ENCODE measurements at places on chromosomes 1 and 21.

GRCh38 chr1:190274721-190275120 is 202.9 kb downstream of the BRINP3 start:
- no peak for DNase-seq

GRCh38 chr1:923131-923990 is at the start of gene SAMD11:
SAMD11 (plus strand) TSS chr1:923923; CDS start chr1:924432, 509 bp downstream.
- peak; percentile 83 for DNase-seq

DNA sequence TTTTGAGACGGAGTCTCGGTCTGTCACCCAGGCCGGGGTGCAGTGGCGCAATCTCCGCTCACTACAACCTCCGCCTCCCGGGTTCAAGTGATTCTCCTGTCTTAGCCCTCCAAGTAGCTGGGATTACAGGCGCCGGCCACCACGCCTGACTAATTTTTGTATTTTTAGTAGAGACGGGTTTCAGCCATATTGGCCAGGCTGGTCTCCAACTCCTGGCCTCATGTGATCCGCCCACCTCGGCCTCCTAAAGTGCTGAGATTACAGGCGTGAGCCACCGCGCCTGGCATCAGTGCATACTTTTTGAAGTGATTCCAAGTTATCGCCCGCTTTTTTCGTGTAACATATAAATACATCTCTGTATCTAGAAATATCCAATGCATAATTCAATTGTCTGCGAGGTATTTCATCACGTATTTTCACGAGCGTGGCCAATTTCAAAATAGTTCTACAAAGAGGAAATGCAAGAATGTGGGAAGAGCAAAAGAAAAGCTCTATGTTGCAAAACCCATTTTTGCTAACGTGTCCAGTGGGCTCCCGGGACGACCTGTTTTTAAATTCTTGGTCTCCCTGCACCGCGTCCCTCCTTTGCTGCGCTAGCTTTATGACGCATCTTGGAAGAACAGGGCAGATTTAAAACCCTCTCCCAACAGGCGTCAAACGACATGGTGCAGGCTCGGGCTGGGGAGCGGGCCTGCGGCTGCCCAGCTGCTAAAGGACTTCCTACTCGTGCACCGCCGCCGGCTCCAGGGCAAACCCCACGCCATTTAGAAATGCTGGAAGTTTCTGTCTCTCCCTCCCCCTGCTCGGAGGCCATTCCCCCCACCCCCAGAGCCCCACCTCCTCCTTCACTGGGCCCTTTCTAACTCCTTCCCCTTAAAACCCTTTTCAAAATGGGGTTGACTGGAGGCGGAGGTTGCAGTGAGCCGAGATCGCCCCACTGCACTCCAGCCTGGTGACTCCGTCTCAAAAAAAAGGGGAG is 923 bp upstream of the IFNGR2 start:
- peak; percentile 59 for DNase-seq

GRCh38 chr1:62355095-62355494 is 35.9 kb upstream of the KANK4 start:
- DNase-seq, result no peak

DNA sequence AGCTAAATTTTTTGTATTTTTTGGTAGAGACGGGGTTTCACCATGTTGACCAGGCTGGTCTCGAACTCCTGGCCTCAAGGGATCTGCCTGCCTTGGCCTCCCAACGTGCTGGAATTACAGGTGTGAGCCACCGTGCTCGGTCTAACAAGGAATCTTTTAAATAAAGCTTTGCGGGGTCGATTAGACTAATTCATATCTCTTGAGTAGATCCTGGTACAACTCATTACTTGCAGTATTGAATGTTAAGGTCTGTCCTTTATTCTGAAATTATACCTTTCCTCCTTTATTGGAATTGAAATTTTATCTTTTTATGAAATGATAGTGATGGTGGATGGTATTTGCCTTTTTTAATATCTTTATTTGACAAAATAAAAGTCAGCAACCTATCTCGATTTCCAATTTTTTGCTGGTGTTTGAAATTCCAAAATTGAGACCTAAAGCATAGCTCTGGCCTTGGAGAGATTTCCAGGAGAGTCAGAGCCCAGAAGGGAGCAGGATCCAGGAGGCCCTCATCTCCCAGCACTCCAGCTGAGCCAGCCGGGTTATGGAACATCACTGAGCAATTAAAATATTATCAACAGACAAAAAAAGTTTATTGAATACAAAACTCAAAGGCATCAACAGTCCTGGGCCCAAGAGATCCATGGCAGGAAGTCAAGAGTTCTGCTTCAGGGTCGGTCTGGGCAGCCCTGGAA is 4.7 kb downstream of the S100A2 start:
- DNase-seq, result no peak

- no peak for DNase-seq
These were observed 32.5 kb upstream of the ASPM start for GRCh38 chr1:197178998-197179397.

DNA sequence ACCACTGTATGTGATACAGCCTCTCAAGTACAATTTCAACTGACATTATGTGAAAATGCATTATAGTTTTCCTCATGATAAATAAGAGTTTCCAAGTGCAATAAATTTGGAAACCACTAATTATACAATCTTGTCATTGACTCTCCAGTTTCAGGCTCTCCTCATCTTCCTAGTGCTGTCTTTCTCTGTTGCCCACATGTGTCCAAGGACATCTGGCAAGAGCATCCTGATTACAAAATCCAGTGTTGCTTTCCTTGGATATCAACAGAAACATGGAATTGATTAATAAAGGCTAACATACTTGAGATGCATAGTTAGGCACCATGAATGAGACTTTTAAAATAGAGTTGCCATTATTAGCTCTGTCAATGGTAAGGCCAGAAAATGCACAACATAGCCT is 15.6 kb upstream of the MAP10 start:
- no peak for DNase-seq

DNA sequence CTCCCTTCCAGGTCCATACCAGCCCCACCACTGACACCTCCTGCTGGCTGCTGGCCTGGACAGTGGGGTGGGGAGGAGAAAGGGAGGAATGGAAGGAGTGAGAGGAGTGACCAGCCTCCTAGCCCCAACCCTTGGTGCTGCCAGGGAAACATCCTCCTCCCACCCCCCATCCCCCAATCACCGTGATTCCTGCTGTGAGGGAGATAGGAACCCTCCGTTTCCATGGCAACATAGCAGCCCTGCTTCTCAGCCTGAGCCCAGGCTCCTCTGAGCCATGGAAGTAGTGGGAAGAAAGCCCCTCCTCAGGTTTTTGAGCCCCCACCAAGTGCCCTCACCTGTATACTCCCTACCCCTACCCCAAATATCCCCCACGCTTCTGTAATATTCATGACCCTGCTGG is 44.4 kb upstream of the SCMH1 start:
- no peak for DNase-seq

GRCh38 chr1:39398278-39399021 is 93.0 kb upstream of the BMP8A start:
- no peak for DNase-seq

- DNase-seq, result no peak
These were observed 142.9 kb upstream of the USP25 start for GRCh38 chr21:15586752-15587427.

GRCh38 chr1:21773585-21773984 is 9.4 kb downstream of the USP48 start:
- no peak for DNase-seq

- DNase-seq, result no peak
These were observed 30.7 kb downstream of the RPAP2 start for GRCh38 chr1:92329347-92330129.

GRCh38 chr1:34108711-34109110 is 56.3 kb downstream of the CSMD2 start:
- DNase-seq, result no peak

- DNase-seq, result peak; percentile 49
These were observed 12.7 kb upstream of the HMGCL start for GRCh38 chr1:23837908-23838307.

DNA sequence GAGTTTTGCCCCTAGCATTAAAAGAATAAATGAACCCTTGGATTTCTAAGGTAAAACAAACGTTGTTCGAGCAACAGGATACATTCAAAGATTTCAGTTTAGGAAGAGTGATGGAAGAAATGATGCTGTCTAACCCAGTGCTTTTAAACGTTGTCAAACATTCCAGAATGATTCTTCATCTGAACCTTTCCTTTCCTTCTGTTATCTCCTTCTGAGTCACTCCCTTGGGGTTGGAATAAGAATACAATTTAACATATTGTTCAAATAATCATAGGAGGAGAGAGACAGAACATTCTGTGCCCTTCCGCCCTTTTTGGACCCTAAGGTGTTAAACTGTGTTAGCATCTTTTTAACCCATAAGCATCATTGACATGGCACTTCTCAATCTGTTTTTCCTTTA is 61.1 kb upstream of the RCOR3 start:
- DNase-seq, result no peak

DNA sequence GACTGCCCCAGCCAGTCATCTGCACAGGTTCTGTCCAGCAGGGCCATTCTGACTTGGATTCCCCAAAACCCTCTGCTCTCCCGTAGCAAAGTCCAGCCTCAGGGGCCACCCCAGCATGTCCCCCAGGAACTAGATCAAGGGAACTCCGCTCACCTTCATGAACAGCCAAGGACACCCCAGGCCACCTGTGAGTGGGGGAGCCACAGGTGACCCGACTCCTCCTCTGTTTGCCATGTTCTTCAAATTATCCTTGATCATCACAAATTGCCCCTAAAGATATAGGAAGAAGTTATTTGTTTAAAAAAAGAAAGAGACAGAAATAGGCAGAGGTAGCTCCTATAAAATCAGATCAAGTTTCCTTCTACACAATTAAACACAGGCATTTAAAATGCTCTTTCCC is 475.0 kb downstream of the MATN1 start:
- no peak for DNase-seq

- DNase-seq, result no peak
These were observed 133.2 kb downstream of the TGFB2 start for GRCh38 chr1:218478336-218478735.

DNA sequence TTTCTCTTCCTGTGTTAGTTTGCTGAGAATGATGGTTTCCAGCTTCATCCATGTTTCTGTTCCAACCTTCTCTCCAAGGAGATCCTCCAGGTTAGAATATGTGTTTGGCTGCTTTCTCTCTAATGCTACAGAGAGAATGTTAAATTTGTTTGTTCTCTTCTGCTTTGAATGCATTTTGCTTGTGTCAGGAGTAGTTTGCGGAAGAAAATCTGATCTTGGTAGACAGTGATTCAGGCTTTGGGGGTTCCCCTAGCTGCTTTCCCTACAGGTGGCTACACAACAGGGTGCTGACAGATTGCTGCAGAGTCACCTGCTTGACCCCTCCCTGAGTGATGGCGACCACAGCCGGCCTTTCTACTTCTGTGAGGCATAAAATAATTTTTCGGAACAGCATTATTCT is 41.8 kb downstream of the MACO1 start:
- no peak for DNase-seq

DNA sequence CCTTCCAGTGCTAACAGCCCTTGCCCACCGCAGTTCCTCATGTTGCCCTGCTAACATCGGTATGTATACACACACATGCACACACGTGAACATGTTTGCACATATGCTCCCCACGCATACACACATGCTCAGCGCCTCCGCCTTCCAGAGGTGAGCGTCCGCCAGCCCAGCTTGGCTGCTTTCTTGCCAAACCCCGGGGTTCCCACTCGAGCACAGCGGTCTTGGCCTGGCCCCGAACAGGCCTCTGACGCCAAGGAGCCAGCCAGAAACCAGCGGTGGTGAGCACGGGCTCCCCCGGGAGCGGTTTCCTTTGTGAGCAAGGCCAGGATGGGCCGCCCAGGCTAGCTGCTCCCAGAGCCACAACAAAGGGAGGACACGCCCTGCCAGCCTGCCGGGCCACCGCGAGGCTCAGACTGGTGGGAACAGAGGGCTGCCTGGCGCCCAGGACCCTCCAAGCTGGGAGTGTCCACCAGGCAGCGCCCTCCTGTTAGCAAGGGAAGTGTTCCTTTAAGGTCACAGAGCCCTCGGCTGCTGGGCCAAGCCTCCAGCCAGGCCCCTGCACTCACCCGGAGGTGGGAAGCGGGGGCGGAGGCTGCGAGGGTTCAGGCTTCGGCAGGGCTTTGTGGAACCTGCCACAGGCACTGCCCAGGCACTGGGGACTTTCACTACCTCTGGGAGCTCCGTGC is 65.4 kb downstream of the ALPL start:
- DNase-seq, result no peak

- DNase-seq, result no peak
These were observed 423.3 kb upstream of the CAMK1G start for GRCh38 chr1:209160230-209160629.

DNA sequence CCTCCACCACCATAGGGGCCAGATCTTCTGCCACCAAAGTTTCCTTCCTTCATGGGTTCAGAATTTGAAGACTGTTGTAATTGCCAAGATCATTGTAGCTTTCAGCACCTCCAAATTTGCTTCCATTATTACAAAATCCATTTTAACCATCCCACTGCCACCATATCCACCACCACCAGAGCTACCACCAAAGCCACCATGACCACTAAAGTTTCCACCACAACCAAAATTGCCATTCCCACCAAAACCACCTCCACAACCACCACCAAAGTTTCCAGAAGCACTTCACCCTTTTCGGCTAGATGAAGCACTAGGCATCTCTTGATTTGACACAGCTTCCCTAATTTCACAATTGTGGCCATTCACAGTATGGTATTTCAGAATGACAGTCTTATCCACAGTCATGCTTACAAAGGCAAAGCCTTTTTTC is 45.2 kb downstream of the SLC30A7 start:
- DNase-seq, result no peak

GRCh38 chr21:36744560-36745231 is 45.8 kb downstream of the SIM2 start:
- DNase-seq, result no peak

DNA sequence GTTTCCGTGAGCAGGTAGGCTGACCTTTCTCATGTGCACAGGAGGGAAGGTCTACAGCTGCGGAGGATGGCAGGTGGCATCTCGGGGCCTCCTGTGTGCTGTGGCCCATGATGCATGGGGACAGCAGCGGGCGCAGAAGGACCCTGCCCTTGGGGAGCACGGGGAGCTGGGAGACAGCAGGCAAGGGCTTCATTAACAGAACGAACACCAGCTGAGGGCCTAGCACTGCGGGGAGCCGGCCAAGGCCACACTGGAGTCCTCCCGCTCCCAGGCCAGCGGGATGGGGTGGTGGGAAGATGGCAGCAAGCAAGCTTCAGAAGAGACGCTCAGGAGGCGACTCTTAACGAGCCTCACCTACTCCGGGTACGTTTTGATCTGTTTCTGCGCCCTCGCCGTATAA is 66.6 kb downstream of the SCCPDH start:
- no peak for DNase-seq

GRCh38 chr1:221442056-221442455 is 299.8 kb downstream of the DUSP10 start:
- no peak for DNase-seq

- no peak for DNase-seq
These were observed 57.2 kb downstream of the CACHD1 start for GRCh38 chr1:64527165-64527564.

DNA sequence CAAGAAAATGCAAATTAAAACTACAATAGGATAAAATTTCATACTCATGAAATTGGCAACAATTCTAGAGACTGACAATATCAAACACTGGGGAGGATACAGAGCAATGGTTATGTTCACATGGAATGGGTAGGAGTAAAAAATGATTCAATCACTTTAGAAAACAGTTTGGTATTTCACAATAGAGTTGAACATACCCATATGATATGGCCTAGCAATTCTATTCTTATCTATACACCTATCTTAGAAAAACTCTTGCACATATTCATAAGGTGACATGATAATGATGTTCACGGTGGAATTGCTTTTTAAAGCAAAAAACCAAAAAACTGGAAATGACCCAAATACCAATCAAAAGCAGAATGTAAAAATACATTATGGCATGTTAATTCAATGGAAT is 28.7 kb downstream of the PHC2 start:
- DNase-seq, result no peak

GRCh38 chr21:14547834-14548513 is 1.9 kb upstream of the SAMSN1 start:
- no peak for DNase-seq
